ENCODE measurements at places on chromosomes 13 and 19.
A peak's percentile ranks its signal among the peaks of the same experiment; 100 is the strongest.

- DNase-seq: no peak
Measured at GRCh38 chr13:31328549-31329235, 128.9 kb downstream of the B3GLCT start.

DNA sequence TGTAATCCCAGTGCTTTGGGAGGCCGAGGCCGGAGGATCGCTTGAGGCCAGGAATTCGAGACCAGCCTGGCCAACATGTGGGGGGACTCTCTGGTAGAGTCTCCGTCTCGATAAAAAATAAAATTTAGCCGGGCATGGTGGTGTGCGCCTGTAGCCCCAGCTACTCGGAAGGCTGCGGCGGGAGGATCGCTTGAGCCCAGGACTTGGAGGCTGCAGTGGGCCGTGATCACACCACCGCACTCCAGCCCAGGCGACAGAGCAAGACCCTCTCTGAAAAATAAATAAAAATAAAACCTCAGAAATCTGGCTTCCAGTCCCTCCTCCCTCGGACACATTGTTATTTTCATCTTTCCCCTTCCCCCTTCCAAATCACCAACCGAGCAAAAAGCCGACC is 332 bp downstream of the IRGQ start:
- DNase-seq: no peak

- DNase-seq: no peak
Measured at GRCh38 chr13:99639126-99639525, 137.9 kb downstream of the TM9SF2 start.

- no peak for DNase-seq
Measured at GRCh38 chr19:38545596-38545995, 72.2 kb downstream of the MAP4K1 start.

DNA sequence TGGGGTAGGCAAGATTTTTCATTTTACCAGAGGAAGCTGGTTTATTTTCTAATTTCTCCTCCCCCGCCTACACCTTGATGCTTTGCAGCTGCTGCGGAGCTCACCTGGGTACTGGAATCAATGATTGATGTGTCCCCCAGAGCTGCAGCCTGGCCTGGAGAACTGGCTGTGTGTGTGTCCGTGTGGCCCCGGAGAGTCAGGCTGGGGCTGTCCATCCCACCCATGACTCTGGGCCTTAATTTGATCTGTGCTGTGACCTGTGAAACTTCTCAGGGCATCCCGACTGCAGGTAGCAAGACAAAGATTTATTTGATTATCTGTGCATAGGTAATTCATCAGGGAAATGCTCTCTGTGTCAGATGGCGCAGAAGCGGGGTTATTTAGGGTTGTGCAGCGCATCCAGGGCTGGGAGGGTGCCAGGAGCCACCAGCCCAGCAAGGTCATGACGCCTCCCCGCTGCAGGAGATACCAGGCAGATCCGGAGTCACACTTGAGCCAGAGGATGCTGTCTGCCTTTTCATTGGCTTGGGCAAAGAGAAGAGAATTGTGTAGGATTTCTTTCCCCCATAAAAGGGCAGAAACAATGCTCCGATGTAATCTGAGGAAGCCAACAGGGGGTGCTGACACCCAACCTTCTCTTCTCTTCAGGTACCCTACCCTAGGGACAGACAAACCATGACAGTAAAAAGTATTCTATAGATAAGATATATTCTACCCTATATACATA is 346.6 kb downstream of the TSHZ3 start:
- DNase-seq: no peak

- DNase-seq: no peak
Measured at GRCh38 chr19:47674548-47674947, 38.7 kb upstream of the EHD2 start.

GRCh38 chr13:66347486-66348117 is 882.5 kb downstream of the PCDH9 start:
- DNase-seq: no peak

DNA sequence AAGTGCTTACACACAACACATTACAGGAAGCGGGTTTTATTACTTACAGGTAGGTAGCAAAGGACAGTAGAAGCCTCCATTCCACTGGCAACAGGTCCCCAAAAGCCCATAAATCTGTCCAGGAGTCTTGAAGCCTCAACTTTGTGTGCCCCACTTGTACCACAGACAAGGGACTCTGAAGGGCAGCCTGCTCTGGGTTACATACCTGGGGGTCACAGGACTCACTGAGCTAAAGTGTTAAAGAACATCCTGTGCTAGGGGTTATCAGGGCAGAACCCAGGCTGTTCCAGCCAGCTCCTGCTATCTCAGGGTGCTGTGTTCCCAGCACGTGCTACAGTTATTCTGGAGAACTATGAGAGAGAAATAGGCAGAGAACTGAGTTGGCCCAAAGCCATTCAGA is 230.9 kb upstream of the SLC10A2 start:
- no peak for DNase-seq

- no peak for DNase-seq
Measured at GRCh38 chr19:50331221-50331993, 2.2 kb upstream of the KCNC3 start.

GRCh38 chr13:45337395-45337794 is 3.6 kb downstream of the TPT1 start:
- no peak for DNase-seq

- no peak for DNase-seq
Measured at GRCh38 chr13:39481491-39481890, 121.5 kb downstream of the LHFPL6 start.

GRCh38 chr19:6181119-6181518 is 45.7 kb downstream of the ACSBG2 start:
- no peak for DNase-seq

GRCh38 chr13:30016398-30016797 is 166.0 kb upstream of the UBL3 start:
- no peak for DNase-seq

- no peak for DNase-seq
Measured at GRCh38 chr19:29785955-29786589, 25.7 kb upstream of the CCNE1 start.

GRCh38 chr19:36972571-36972970 is 56.4 kb downstream of the ZNF568 start:
- peak; percentile 3 for DNase-seq

DNA sequence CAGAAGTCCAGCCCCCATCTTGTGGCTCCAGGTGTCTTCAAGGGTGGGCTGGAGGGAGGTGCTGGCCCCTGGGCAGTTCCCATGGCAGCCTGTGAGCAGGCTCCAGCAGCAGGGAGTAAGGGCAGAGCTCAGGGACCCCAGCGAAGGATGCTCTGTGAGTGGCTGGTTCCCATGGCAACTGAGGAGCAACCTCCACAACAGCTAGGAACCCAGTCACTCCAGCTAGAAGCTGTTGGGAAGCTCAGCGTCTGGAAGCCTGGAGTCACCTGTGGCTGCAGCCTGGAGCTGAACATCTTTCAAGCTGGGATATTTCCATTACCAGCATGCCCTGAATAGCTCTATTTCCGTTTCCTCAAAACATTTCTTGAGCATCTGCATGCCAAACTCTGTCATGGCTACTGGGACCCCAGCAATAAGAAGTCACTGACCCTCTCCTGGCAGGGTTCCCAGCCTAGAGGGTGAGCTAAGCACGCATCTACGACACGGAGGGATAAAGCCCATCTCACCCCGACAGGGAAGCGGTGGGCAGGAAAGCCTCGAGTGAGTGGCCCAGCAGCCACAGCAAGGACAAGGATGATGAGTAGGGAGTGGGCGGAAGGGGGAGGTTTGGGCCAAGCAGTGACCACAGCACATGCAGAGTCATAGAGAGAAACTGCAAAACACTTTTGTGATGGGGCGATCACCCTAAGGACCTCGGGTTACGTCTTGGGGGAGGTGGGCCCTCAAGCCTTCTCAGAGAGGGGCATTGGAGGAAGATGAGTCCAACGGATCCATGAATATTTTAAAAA is 52.6 kb downstream of the ALOX5AP start:
- DNase-seq: no peak

DNA sequence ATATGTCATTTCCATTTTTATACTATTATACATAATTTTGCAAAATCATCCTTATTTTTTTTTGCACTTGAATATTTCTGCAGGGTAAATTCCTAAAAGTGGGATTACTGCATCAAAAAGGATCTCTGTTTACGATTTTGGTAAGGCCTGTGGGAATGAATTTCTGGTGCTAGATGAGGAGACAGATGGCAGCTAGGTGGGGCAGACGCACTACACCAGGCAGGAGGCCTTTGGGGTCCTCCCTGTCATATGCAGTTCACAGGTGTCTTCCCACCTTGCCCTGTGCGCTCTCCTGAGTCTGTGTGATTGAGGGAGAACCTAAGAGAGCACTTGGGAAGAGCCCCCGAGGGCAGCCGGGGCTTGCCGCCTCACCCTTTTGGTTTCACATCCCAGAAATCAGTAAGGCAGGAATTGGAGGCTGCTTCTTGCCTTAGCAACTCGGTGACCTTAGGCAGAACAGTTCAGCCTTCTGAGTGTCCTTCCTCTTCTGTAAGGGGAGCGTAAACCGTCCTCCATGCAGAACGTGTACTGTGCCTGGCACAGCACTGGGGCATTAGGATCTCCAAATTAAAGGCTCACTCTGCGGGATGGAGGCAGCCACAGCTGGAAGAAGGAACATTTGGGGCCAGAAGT is 13.4 kb upstream of the GJB2 start:
- no peak for DNase-seq

DNA sequence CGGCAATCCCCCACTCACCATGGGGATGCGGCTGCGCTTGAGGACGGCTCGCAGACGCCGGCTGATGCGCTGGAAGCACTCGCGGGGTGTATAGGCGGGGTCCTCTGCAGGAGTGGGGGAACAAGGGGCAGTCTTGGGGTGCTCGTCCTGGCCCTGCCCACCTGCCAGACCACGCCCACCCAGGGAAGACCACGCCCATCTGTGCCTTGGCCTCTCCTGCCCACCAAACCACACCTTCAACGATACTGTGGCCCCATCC is 6.7 kb downstream of the RNU6-9 start:
- DNase-seq: no peak

Measured in activated gamma-delta T cell treated with Interleukin-2 at 50 U/mL for 16 hours (primary cell).